ENCODE measurements at places on chromosomes 13 and 19.
A peak's percentile ranks its signal among the peaks of the same experiment; 100 is the strongest.

- no peak for DNase-seq
Observed at GRCh38 chr19:29098863-29099481, 114.0 kb downstream of the UQCRFS1 start.

- no peak for DNase-seq
Observed at GRCh38 chr13:30024125-30024865, 173.9 kb upstream of the UBL3 start.

- no peak for DNase-seq
Observed at GRCh38 chr13:42766016-42766415, 15.4 kb upstream of the FAM216B start.

DNA sequence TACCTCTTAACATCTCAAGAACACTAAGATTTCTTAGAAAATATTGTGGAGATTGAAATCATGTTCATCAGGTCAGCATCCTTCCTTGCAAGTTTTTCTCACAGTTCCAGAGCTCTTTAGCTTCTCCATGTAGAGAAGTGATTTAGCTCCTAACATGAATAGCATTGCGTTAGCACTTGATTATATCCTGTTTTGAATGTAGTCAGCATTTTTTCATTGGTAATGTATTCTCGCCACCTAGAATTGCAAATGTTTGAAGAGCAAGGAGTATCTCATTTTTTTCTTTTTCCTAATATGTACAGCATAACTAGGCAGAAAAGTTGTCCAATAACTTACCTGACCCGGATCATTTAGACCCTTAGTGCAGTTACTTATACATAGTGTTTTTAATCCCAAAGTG is 6.6 kb downstream of the ZNF470 start:
- DNase-seq, result no peak

DNA sequence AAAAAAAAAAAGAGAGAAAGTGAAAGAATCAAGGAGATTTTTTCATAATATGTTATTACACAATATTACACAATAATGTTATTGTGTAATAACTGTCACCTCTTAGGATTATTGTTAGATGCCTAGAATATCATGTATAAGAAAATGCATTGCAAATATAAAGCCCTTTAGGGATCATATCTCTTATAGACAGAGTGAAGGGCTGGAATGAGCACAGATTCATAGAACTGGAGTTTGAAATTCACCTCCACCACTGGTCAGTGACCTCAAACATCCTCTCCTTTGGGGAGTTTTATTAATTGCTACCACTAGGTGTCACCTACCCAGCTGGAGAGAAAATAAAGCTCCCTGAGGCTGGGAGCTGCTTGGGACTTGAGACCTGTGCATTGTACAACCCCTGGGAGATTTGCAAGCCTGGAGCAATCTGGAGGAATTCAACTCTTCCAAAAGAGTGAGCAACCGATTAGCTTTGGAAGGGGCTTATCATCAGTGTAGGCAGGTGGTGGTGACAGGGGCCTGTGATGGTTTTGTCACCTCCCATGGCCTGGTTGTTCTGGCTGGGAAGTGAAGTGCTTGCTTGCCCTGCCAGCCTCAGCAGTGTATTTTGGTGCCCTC is 30.3 kb upstream of the FRY start:
- DNase-seq, result peak; percentile 48

- DNase-seq, result no peak
Observed at GRCh38 chr19:43812688-43813087, 10.4 kb upstream of the LYPD5 start.

DNA sequence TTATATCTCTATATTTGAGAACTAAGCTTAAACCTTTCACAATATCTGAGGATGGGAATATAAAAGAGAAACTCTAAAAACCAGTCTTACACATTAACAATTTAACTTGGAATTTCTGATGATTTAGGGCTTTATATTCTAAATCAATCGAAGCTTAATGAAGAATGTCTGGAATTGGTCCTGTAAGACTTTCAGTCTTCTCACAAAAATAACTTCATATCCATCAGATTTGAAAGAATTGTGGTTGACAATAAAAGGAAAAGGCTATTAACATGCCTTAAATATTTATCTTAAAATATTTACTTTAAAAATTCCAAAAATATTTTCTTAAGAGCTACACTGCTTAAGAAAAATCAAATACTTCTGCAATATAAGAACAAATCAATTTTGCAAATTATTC is 27.3 kb downstream of the MYCBP2 start:
- no peak for DNase-seq

- no peak for DNase-seq
Observed at GRCh38 chr13:93603043-93603442, 376.4 kb downstream of the GPC6 start.

- no peak for DNase-seq
Observed at GRCh38 chr19:640161-640558, 481 bp downstream of the FGF22 start.

GRCh38 chr13:46058268-46058667 is 5.7 kb upstream of the ZC3H13 start:
- no peak for DNase-seq

DNA sequence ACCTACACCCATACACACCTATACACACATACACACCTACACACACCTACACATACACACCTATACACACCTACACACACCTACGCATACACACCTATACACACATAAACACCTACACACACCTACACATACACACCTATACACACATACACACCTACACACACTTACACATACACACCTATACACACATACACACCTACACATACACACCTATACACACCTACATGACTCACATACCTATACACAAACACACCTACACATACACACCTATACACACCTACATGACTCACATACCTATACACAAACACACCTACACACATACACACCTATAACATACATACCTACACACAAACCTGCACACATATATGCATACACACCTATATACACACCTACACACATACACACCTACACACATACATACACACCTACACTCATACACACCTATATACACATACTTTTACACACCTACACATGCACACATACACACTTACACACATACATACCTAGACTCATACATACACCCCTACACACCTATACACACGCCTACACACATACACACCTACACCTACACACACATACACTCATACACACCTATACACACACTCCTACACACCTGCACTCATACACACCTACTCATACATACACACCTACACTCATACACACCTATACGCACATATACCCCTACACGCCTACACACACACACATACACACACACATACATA is 286.7 kb upstream of the MAB21L1 start:
- no peak for DNase-seq

DNA sequence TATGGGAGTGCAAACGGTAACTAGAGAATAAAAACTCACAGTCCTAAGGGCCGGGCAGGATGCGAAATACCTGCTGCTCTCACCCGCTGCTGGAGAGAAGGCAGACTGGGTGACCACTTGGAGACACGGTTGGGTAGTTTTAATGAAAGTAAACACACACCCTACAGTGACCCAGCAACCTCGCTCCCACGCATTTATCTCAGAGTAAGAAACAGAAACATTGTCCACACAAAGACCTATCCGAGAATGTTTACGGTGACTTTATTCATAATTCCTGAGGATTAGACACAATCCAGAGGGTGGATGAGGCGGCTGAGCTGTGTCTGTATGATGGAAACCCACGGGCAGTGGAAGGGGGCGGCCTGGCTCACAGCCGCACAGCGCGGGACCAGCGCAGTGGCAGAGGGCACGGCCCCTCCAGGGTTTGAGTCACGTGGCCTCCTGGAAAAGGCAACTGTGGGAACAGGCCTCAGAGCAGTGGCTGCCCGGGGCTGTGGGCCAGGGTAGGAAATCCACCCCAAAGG is 73.5 kb upstream of the C13orf46 start:
- DNase-seq, result no peak

DNA sequence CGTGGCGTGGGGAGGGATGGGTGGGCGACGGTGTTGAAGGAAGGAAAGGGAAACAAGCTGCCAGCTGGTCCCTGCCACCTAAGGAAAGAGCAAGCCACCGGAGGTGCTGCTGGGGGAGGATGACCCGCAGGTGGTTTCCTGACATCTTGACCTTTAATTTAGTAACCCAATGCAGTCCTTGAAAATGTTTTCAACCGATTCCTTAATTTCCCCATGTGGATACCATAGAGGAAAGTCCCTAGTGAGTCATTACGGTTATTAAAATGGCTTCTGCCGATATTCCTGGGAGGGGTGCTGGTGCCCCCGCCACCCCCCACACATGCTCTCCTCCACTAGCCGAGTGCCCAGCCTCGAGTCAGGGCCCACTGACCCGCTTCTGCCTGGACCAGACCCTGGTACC is 6.3 kb upstream of the ANKRD10 start:
- no peak for DNase-seq

DNA sequence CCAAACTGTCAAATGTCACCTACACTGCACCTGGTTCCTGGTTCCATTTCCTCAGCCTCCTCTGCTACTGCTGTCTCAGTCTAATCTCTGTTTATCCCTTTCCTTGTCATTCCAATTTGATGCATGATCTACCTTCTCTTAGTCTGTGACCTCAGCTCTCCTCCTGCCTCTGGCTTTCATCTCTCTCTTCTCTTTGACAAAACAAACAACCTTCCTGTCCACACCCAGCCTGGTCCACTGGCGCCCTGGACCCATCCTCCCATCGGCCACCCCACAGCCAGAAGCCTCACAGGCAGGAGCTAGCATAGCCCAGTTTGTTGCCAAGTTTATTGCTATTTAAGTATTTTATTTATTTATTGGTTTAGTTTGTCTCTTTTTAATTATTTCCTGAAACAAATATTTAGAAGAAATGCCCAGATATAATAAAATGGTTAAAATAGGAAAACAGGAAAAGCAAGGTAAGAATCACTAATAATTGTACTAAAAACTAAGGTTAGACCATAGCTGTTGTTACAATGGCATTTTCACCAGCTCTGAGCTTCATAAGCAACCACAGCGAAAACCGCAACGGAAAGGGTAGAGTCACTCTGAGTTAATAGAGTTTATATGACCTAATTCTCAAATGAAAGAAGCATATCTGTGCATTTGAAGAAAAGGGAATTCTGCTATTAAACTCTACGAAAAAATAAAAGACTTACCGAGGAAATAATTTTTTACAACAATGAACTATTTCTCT is 68.6 kb downstream of the EFNB2 start:
- DNase-seq, result no peak

GRCh38 chr19:4086411-4086867 is 19.7 kb upstream of the ZBTB7A start:
- no peak for DNase-seq

DNA sequence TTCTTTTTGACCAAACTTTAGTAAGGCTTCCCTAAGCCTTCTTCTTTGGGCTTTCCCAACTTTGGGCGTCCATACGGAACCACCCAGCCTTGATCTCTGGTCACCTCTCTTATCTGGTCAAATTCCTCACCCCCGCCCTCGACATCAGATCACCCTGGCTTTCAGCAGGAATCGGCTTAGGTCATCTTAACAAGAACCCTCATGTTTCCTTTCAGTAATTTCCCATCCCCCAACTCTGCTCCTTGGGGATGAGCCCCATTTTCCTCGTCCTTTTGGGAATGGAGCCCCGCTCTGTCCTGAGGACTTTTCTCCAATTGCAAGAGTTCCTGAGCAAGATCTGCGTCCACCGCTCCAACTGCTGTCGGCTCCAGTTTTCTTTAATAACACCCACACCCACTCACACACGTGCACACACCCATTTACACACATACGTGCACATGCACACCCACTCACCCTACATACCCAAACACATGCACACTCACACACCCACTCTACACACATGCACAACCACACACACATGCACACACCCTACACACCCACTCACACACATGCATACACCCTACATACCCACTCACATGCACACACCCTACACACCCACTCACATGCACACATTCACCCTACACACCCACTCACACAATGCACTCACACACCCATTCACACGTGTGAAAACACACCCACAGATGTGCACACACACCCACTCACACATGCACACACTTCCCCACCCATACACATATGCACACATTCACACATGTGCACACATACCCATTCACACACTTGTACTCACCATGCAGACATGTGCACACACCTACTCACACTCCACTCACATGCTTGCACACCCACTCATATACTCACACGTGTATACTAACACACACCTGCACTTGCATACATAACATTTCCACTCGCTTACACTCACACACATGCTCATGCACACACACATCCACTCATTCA is 87.0 kb upstream of the TM9SF2 start:
- no peak for DNase-seq

DNA sequence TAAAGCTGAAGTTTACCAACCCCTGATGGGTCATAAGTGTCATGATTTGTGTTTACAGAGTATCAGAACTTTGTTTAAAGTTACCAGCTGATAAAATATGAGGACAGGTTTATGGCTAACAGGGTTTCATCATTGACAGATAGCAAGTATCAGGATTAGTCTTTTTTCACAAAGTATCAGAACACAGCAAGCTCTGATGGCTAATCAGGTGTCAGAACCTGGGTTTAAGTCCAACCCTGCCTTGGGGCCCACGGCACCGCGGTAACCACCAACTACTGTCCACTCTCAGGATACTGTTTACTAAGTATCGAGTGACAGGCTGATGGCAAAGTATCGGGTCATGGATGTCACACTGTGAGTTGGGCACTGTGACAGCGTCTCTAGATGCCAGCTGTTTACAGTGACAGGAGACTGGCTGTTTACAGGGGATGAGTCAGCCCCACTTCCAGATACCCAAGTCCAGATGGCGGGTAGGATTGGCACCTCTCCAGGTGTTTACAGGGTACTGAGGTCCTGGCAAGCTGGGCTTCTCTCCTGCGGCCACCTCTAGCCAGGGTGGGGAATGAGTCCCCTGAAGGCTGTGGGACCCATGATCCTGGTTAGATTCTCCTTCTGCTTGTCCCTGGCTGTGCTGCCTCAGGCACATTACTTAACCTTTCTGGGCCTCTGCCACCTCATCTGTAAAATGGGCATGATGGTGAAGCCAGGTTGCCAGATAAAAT is 21.8 kb downstream of the ARRDC2 start:
- DNase-seq, result no peak

DNA sequence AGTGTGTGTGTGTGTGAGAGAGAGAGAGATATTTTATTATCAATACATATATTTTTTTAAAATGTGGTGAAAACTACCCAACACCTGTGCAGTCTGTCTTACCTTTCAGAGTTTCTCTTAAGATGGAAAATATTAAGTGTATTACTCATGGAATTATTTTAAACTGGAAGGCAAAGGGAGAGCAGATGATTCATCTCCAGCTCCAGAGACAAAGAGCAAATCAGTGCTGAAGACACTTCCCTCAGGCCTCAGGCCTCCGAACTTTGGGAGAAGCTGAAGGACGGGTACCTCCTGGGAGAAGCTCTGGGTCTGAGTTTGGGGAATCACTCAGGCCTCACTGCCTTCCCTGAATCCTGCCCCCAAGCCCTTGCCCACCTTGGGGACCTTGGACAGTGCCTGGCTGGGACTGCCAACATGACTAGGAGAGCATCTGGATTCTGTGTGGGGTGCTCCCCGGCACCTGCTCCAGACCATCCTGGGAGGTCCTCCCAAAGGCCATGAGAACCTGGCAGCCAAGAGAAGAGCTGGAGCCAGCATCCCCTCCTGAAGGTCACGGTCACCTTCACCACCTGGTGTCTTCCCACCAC is 170.4 kb upstream of the UBL3 start:
- no peak for DNase-seq

GRCh38 chr13:111382411-111382810 is 62.0 kb downstream of the TEX29 start:
- DNase-seq, result no peak

Measured in HEK293T (cell line).